Fibroblast of villous mesenchyme (primary cell): ENCODE measurements at places on chromosomes 5 and 9. TPM values are rescaled to one million over a fixed set of nuclear protein-coding genes. Genes with fewer than 3 reads are reported as not detected.

TMEM174 gene
- not detected in 2 replicates for total RNA-seq

RPS14 gene
- total RNA-seq, result 1,744 and 3,299 TPM in 2 replicates

SH3RF2 gene
- 0.97 and 2.2 TPM in 2 replicates for total RNA-seq

IL5 gene
- not detected in 2 replicates for total RNA-seq

LHX2 gene
- not detected in 2 replicates for total RNA-seq

PCDHGA4 gene
- 4.5 and 7.3 TPM in 2 replicates for total RNA-seq

FOXB2 gene
- not detected in 2 replicates for total RNA-seq

TLX3 gene
- total RNA-seq, result not detected in 2 replicates

MYORG gene
- 0.64 and 1.3 TPM in 2 replicates for total RNA-seq

DOK3 gene
- total RNA-seq, result 2.6 TPM in 2 replicates
